Renal pelvis (tissue), 12 donors: ENCODE measurements at places on chromosomes 7 and 10. TPM values are rescaled to one million over a fixed set of nuclear protein-coding genes. Genes with fewer than 3 reads are reported as not detected.

DNA sequence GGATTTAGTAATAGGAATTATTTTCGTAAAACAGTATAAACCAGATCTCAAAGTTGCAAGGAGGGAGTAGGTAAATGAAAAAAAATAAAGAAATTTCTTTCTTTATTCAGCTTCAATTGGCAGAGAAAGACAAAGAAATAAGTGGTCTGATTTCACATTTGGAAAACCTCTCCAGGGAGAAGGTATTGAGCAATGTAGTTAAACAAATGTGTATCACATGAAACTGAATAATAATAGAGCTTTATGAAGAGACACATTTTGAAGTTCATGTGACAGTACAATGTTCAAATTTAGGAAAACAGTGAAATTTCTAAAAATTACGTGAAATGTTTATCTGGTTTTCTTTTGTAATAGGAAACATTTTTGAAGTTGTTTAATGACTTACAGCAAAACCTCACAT is 63.0 kb downstream of the TAX1BP1 start:
- DNase-seq, result no peak

DNA sequence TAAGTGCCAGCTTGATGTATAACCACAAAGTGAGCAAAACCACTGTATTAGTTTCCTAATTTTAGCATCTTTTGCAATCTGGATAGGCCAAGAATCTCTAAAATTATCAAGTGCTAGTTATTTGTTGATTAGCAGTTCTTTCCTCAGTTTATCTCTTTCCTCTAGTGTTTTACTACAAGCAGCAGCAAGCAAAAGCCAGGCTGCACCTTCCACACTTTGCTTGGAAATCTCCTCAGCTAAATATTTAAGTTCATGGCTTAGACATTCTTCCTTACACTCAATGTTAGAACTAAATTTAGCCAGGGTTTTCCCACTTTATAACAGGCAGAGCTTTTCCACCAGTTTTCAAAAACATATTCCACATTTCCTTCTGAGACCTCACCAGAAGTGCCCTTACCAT is 85.7 kb upstream of the BMPER start:
- DNase-seq, result no peak

The SMO gene
- 115 TPM for polyA plus RNA-seq

The SEPHS1 gene
- polyA plus RNA-seq, result 129 TPM

The CPA1 gene
- 1.5 TPM for polyA plus RNA-seq

The WASHC2C gene
- polyA plus RNA-seq, result 77.1 TPM

- no peak for DNase-seq
Measured at GRCh38 chr7:129767120-129768015, 155.8 kb downstream of the NRF1 start.

DNA sequence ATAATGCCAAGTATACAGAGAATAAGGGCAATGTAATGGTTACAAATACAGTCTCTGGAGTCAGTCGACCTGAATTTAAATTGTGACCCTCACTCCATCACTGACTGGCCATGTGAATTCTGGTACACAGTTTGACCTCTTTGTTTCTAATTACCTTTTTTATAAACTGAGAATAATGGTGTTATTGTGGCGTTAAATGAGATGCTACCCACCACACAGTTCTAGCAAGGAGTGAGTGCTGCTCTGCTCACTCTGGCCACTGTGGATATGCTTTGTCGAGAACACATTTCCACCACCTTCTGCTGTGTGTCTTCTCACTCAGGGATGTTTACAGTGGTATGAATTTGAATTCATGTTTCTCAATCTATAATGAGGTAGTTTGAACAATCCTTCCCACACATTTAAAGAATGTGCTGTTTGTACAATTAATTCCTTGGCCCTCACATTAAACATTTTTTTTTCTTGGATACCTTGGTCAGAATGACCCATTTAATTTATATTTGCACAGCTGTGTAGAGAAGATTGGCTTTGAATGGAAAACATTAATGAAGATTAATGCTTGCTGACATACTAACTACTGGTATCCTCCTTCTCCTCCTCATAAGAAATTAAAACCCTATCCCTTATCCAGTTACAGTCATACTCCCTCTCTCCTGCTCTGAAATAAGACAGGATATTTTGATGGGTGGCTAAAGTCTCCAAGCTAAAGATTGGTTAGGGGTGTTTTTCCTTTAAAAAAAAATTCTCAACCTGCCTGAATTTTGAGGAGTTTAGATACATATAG is 42.4 kb downstream of the PLCE1 start:
- DNase-seq, result peak; percentile 58

DNA sequence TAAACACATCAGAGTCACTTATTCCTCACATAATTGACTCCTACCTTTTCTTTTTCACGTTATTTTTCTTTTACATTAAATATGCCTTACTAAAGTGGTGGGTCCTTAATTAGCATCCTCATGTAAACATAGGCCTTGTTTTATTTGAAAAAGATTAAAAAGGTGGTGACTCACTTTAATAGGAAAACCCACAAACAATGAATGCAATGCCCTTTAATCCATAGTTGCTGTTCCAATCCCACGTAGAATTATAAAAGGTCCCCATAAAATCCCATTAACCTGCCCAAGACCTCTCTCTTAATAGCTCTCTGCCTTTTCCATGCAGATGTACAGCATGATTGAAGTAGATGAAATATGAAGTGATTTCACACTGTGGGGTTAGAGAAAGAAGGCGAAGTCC is 32.2 kb downstream of the SLC16A12 start:
- no peak for DNase-seq
